ENCODE measurements at places on chromosomes 12 and 14.

GRCh38 chr12:79001404-79001803 lies 136.8 kb downstream of the SYT1 start:
- peak; percentile 36 for DNase-seq

DNA sequence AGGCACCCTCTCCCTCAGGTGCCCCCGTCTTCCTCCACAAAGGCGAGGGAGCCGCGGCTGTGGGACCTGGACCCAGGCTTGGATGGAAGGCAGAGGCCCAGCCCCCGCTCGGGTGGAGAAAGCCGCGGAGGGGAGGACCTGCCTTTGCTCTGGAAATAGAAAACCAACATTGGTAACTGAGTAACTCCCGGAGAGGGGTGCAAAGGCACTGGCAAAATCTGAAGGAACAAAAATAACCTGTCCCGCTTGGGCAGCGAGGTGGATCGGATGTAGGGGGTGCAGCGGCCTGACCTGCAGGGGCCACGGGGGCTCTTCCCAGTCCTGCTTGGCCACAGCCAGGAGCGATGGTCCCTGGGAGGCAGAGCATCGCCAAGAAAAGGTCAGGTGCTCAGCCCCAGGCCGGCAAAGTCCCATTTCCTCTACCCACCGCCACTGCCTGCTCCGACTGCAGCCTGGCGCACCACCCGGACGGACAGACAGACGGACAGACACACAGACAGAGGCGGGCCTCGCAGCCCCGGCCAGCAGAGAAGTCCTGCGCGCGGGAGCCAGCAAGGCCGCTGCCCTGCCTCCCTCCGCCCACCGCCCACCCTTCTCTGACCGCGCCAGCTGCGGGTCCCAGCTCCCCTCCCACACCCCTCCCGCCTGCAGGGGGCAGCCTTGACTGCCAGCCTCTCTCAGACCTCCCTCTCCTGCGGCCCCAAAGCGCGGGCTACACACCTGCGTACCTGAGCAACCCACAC lies 21.4 kb upstream of the TMEM106C start:
- no peak for DNase-seq

GRCh38 chr12:124506145-124506831 lies 61.1 kb downstream of the NCOR2 start:
- peak; percentile 31 for DNase-seq

DNA sequence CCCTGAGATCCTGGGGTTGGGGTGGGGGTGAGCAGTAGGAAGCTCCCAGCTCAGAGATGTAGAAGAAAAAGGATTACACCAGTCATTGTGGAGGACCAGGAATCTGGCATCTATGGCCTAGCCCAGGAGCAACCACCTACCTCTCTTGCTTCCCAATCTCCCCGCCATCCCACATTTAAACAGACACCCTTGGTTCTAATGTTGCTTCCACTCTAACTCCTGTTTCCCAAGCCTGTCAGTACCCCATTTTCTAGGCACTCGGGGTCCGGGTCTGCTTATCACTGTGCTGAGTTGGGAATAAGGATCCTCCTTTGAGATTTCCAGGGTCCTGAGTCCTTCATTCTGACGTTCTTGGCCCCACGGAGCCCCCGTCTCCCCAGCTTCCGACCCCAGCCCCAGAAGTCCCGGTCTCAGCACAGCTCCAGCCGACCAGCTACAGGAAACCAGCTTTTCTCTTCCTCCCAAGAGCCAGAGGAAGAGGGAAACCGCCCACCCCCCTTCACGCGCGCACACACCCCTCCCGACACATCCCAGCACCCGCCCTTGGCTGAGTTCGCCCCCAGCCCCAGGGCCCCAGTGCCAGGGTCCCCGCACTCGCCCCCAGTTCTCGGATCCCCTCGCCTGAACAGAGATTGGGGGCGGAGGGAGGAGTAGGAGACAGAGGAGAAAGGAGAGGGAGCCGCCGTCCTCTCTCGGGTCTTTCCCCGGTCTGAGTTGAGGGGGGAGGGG lies 1.2 kb downstream of the ITGA5 start:
- no peak for DNase-seq

DNA sequence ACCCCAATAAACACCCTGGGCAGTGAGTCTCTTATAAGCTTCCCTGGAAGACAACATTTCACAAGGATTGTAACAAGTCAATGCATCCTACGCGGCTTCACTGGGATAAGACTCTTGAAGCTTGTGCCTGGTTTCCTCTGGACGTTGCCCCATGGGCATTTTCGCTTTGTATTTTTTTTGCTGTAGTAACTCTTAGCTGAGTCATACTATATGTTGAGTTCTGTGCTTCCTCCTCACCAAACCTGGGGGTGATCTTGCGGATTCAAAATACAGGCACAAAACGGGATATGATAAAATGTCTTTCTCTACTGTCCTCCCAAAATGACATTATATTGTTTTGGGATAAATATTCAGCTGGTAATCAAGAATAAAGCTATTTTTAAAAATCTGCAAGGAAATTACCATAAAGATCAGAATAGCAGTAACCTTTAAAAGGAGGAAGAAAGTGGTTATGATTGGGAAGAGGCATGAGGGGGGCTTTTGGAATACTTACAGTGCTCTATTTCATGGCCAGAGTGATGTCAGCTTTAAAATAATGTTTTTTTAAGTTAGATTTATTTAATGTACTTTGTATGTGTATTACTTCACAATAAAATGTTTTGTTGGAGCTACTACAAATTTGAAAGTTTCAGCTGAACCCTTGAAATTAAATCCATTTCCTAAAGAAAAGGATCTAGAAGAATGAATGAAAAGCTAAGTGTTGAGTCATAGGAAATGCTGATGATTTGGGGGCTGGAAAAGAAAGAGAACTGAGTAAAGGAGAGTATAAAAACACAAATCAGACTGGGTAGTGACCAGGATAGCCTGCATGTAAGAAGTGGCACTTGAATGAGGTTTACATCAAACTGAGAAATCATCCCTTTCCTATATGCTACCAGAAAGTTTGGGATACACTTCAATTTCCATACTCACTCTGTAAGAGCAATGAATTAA lies 14.7 kb downstream of the BTBD7 start:
- no peak for DNase-seq

GRCh38 chr12:109597795-109598427 lies 24.3 kb downstream of the MVK start:
- peak; percentile 55 for DNase-seq

All from NCI-H2081 treated with DMSO at 0.1 percent for 48 hours (cell line).